ENCODE measurements at places on chromosomes 2 and 18. TPM values are rescaled to one million over a fixed set of nuclear protein-coding genes. Genes with fewer than 3 reads are reported as not detected.

DNA sequence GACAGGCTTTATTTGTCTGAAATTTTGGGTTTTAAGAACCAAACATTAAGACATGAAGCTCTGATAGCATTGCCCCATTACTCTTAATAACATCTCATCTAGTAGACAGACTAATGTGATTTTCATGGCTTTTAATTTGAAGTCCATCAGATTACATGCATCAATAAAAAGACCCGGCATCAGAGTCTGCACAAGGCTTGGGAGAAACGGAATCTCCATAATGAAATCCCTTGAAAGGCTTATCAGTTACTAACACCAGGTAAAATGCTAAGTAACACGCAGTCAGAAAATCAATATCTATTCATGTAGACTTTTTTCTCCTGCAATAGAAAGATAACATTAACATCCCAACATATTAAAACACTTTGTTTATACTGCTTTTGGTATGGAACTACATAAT lies 1485.2 kb upstream of the DDX18 start:
- DNase-seq: no peak

DNA sequence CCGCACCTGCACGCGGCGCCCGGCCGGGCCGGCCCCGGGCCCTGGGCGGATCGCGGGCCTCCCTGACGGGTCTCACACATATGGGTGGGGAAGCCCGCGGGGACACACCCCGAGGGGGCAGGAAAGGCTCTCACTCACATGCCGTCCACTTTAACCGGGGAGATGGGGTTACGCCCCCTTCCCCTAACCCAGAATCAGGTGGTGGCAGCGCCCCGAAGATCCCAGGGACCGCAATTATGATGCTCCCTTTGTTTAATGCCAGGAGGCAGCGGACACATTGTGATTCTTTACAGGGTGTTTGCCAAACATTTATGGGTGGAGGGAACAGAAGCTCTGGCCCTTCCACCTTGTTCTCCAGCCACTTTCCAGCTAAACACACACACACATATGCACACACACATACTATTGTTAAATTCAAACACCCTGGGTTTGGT lies 424 bp upstream of the ANKRD44 start:
- no peak for DNase-seq

GRCh38 chr18:69120833-69121232 lies 279.9 kb upstream of the DOK6 start:
- no peak for DNase-seq

- no peak for DNase-seq
Measured at GRCh38 chr18:22265838-22266237, 96.4 kb downstream of the GATA6 start.

DNA sequence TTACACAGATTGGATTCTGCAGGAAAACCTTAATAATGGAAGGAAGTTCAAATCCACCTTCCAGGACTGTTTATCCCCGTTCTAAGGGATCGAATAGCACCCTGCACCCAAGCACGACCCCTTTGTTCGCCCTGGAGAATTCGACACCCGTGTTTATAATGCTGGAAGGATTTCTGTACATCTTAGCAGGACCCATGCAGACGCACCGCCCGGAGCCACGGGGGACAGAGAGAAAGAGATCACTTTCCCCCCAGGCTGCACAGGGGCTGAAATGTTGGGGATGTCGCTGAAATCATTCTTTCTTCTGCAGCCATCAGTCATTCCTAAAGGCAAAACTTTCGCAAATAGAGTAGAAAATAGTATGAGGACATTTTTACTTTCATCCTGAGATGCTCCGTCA lies 238.7 kb upstream of the SALL3 start:
- DNase-seq: no peak

- no peak for DNase-seq
Measured at GRCh38 chr2:230873661-230874401, 9.1 kb downstream of the ITM2C start.

DNA sequence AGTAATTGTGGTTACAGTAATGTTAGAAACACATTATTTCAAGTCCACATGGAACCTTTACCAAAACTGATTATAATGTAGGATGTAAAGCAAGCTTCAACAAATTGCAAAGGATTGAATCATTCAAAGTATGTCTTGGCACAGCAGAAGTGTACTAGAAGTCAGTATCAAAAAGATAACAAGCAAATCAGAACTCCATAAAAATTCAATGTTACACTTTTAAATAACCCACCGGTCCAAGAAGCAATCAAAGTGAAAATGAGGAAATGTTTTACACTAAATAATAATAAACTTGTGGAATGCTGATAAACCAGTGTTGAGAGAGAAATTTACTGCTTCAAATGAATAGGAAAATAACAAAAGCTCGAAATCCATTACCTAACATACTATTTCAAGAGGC lies 47.7 kb downstream of the TTC21B start:
- no peak for DNase-seq

- no peak for DNase-seq
Measured at GRCh38 chr18:45562567-45563479, 52.5 kb upstream of the SLC14A2 start.

DNA sequence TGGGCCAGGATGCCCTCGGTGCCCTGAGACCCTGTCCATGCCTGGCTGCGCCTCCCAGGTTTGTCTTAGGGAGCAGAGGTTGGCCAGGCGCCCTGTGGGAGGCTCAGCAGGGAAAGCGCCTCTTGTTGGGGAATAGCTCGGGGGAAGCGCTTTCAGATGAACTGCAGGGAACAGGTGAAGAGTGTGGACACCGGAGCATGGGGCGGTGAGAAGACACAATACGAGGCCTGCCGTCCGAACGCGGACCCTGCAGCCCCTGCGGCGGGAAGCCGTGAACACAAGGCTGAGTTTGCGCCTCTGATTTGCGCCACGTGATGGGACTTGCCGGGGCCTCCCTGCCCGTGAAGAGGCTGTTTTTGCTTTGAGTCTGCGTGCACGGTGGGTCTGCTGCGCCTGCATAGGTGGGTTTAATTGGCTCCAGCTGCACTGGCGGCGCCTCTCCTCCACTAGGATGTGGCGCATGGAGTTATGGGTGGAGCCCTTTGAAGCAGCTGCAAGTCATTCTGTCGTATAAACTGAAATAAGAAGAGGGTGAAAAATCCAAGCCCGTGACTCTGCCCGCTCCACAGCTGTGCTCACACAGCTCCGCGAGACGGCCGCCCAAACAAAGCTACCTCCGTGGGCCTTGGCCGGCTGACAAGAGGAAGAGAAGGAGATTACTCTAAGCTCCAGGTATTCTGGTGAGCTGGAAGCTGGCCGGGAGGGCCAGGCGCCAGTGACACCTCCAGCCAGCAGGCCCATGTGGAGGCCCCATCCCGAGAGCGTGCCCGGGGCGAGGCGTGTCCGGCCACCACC lies 103.5 kb upstream of the CTDP1 start:
- peak; percentile 42 for DNase-seq

DNA sequence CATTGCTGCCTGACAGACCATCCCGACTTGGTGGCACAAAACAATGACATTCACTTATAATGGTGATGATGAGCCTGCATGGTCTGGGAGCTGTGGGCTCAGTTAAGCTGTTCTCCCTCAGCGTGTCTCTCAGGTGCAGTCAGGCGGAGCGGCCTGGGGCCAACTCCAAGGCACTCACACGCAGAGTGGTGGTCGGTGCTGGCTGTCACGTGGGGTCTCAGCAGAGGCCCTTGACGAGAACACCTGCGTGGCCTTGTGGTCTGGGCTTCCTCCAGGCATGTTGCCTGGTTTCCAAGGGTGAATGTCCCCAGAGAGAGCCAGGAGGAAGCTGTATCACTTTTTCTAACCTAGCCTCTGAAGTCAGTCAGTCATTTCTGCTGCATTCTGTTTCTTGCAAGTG lies 29.8 kb downstream of the ARMC9 start:
- DNase-seq: no peak

DNA sequence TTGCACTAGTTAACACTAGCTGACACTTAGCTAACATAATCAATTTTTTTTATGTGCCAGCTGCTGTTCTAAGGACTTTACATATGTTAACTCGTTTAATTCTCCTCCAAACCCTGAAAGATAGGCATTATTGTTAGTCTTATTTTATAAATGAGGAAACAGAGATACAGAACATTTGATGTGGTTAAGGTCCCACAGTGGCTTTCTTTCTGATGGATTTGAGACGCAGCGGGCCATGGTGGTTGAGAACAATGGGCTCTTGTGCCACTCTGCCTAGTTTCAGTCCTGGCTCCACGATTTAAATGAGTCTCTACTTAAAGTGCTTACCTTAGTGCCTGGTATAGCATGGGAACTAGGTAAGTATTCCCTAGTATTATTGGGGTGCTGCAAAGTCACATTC lies 201.9 kb upstream of the SPRED2 start:
- no peak for DNase-seq

DNA sequence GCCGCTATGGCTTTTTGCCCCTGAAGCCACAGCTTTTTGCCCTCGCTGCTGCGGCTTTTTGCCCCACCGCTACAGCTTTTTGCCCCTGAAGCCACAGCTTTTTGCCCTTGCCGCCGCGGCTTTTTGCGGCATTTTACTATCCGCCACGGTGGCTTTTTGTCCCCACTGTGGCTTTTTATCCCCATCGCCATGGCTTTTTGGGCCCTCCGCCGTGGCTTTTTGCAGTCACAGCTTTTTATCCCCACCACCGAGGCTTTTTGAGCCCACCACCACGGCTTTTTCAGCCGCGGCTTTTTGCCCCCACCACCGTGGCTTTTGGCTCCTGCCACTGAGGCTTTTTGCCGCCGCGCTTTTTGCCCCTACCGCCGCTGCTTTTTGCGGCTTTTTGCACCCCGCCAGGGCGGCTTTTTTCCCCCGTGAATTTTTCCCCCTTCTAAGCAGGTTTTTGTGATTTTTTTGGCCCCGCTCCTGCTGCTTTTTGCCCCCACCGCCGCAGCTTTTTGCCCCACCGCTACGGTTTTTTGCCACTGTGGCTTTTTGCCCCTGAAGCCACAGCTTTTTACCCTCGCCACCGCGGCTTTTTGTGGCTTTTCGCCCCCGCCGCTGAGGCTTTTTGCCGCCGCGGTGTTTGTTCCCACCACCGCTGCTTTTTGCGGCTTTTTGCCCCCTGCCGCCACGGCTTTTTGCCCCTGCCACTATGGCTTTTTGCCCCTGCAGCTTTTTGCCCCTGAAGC lies 2797.2 kb upstream of the TEKT4 start:
- DNase-seq: peak; percentile 14

DNA sequence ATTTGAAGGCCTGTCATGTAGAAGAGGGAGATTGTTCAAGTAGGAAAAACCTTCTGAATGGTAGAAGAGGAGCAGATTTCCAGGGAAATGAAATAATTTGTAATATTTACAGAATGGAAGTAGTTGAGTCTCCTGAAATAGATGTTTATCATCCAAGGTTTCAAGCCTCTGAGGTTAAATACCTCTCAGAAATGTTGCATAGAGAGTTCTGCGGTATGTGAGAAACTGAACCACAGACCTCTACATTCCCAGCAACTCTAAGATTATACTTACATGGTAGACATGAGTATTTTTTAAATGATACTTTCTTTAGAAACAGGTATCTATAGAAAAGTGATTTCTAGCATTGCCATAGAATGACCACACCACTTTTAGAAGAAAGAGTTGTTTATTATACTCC lies 379.8 kb upstream of the FANCL start:
- no peak for DNase-seq

DNA sequence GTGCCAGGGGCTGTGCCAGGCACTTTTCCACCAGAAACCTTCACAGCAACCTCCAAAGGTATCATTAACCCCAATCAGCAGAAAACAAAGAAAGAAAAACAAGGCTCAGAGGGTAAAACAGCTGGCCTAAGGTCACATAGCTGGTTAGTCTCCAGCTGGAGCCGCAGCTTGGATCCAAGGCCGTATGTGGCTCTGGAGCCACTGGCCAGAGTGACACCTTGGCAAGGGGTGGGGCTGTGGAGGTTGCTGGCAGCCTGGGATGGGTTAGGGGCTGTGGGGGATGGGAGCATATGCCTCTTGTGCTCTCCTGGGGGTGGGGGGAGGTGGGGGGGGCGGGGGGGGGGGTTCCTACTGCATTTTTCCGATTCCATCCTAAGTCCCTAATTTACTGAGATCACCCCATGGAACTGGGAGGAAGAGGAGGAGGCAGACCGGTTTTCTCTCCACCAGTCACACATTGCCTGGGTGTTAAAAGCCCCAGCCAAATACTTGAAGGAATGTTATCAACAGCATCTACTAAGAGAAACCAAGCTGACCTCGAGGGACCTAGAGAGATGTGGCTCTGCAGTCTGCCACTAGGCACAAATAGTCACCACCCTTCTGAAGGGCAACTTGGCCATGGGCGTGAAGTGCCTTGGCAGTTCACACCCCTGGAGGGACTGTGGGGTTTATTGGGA lies 8.0 kb downstream of the HAAO start:
- no peak for DNase-seq

DNA sequence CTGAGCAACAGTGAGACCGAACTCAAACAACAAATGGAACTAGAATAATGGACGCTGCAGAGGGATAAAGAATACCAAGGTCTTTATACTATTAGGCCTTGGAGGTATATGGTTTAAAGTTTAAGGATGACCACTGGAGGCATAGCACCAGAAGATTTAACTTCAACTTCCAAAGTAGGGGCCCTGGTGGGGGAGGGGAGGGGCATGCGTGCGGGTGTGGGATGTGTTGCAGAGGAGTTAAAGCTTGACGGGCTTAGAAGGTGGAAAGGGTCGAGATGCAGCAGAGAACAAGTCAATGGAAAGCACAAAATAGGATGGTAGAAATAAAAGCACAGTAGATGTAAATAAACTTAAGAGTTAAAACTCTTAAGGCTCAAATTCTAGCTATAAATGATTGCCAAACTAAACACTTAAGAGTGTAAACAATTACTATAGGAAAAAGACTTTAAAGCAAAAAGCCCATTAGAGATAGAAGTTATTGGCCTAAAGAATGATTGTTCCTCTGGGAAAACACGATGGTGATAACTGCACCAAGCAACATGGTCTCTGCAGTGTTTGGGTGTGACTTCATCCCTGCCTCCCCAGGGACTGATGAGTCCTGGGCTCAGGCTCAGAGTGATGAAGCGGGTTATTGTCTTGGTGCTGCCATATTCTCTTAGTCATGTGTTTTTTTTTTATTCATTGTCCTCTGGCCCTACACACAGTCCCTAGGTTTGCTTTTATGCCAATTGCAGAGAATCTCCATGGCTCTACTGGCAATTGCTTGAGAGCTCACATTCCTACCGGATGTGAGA lies 13.0 kb downstream of the RRM2 start:
- DNase-seq: no peak

GRCh38 chr2:26735883-26736588 lies 28.0 kb upstream of the SLC35F6 start:
- no peak for DNase-seq

- DNase-seq: no peak
Measured at GRCh38 chr2:236348279-236348678, 84.1 kb upstream of the ASB18 start.

GRCh38 chr2:189074506-189074905 lies 100.3 kb downstream of the COL3A1 start:
- no peak for DNase-seq

- no peak for DNase-seq
Measured at GRCh38 chr2:226934546-226935201, 98.8 kb downstream of the RHBDD1 start.

GRCh38 chr2:68385220-68385906 lies 20.3 kb downstream of the PLEK start:
- no peak for DNase-seq

Gene SERPINB7
- total RNA-seq: not detected

Gene VIT
- total RNA-seq: 4.2 TPM

Gene TEX44
- not detected for total RNA-seq

Gene SCN7A
- 69.0 TPM for total RNA-seq

Gene APCDD1
- 33.4 TPM for total RNA-seq

Gene CDCA7
- 0.89 TPM for total RNA-seq

Gene OR6B2
- not detected for total RNA-seq

All from lower lobe of right lung (tissue), 2 donors.